ENCODE measurements at places on chromosomes 2 and 18. TPM values are rescaled to one million over a fixed set of nuclear protein-coding genes. Genes with fewer than 3 reads are reported as not detected.

DNA sequence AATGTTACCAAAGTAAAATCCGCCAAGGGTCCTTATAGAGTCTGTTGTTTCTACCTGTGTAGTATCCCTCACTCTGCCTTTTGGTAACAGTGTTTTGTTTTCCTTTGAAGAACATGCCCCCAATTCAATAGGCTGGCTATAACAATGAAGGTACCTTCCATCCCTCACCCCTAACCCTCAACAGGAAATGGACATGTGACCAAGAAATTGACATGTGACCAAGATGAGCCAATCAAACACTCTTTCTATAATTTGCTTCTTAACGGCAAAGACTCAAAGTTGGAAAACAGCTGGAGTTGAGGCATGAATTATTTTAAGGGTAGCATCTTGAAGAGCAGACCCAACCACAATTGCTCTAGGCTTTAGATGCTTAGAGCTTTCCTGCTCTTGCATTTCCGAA lies 5.4 kb upstream of the MREG start:
- DNase-seq, result no peak

GRCh38 chr2:122949523-122949922 lies 1075.6 kb upstream of the CNTNAP5 start:
- no peak for DNase-seq

GRCh38 chr2:101076581-101076980 lies 74.5 kb downstream of the RPL31 start:
- DNase-seq, result no peak

Gene IL36B
- not detected for total RNA-seq

Gene SCN3A
- 0.53 TPM for total RNA-seq

Gene NCKAP5
- total RNA-seq, result 0.03 TPM

DNA sequence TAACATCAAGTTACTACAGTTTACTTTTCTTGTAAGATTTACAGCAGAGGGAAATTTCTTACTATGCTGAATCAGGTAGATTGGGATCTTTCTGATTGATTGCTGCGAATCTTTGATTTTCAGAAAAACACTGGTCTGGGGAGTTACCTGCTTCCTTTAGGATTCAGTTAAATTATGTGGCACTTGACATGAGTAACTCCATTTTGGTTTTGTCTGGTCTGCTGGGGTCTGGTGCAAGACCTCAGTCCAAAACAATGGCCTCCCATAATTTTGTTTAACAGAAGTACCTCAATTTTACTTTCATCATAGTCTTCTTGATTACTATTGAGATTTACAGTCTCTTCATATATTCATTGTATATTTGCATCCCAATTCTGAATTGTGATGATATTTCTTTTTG lies 775.5 kb downstream of the TRIB2 start:
- DNase-seq, result no peak

DNA sequence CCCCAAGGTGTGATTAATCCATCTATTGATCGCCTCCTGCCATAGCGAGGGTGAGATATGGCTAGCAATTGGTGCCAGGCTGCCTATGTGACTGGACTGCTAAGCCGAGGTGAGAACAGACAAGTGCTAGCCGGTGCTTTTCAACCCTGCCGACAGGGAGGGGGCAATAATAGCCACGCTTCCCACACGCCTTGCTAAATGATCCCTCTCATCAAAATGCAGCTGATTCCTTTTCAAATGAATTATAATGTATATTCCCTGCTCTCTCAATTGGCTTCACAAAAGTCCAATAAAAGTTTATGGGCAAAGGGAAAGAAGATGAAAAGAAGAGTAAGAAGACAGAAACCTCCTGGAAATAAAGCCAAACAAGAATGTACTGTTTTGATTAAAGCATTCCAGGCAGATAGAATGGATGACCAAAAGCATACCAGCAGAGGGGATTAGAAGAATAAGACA lies 235.6 kb downstream of the ICOS start:
- DNase-seq, result no peak

DNA sequence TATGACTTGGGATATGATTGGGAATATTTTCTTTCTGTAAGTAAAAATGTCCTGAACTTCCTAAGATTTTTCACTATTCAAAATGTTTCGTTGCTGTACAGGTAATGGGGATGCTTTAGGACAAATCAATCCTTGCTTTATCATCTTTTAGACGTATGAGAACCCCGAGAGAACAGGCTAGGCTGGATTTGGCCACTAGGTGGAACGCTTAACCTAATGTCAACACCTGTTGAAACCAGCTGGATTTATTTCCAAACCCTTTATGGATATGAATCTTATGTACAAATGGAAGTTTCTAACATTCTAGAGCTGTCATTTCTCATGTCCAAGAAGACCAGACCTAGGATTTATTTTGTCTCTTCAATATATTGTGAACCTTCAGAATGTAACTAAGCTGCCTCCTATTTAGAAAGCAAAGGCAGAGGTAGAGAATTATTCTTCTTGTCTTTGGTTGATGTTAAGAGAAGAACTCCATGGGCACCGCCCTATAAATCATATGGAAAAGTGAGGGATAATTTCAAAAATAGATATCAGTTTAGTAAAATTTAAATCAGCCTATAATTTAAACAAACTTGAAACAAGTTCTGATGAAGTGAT lies 96.7 kb downstream of the PMAIP1 start:
- no peak for DNase-seq

GRCh38 chr2:191580581-191580980 lies 97.4 kb upstream of the NABP1 start:
- DNase-seq, result no peak

DNA sequence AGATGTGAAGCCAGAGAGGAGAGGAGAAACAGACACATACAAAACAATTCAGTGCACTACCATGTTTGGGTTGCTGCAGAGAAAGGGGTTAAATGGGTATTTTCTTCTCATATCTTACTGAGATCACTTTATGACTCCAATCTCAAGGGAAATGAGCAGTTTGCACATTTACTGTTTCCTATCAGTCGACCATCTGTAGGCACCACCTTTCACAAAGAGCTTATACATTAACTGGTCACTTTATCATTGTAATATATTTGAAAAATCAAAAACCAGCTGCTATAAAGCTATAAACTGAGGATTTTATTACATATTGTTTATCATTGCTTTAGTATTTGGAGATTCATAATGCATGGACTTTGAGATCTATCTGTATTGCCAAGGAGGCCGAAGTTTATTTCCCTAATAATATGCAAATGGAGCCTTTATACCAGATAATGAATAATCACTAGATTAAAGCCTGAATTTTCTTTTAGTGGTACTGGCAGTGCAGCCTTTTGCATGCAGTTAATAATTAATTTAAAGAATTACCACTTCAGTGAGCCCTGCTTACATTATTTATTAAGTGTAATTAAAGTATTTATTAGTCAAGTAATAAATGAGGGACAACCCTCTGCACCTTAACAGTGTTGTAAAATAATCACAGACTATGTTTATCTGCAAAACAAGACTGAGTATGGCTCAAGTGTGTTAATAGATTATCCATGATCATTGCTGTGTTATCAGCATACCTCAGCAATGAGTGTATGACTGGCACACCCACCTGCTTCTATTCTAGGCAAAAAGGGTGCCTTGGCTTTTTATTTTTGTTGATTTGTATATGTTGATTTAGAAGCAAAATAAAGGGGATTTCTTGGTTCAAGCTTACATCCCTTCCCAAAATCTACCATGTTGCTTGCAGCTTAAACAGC lies 167.7 kb upstream of the SLC14A2 start:
- no peak for DNase-seq

- no peak for DNase-seq
Measured at GRCh38 chr2:63118821-63119220, 68.2 kb downstream of the OTX1 start.

GRCh38 chr18:64094210-64094609 lies 54.7 kb downstream of the LINC00305 start:
- DNase-seq, result no peak

Gene ACVR1C
- 2.1 TPM for total RNA-seq

Gene PAIP2B
- total RNA-seq, result 14.6 TPM

DNA sequence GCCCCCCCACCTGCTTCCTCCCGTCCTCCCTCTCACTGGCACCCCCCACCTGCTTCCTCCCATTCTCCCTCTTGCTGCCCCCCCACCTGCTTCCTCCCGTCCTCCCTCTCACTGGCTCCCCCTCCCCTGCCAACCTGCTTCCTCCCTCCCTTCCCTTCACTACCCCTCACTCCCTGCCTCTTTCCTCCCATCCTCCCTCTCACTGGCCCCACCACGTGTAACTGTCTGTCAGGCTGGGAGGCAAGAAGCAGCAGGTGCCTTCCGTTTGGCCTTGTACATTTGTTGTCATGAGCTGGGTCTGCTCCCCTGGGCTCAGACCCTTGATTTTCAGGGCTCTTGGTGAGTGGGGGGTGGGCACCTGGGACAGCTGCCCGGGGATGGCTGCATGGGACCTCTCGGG lies 19.1 kb downstream of the RTP5 start:
- no peak for DNase-seq

- no peak for DNase-seq
Measured at GRCh38 chr2:236657801-236658200, 88.2 kb downstream of the ACKR3 start.

Gene STAT4
- total RNA-seq, result 0.73 TPM

Gene FBXO11
- total RNA-seq, result 31.8 TPM

Gene SIGLEC15
- total RNA-seq, result not detected

Gene RBM43
- total RNA-seq, result 0.89 TPM

GRCh38 chr2:9178110-9178903 lies 28.3 kb upstream of the ASAP2 start:
- no peak for DNase-seq

GRCh38 chr18:67305466-67305865 lies 211.1 kb downstream of the DSEL start:
- DNase-seq, result no peak

- DNase-seq, result no peak
Measured at GRCh38 chr18:26757263-26758019, 108.1 kb downstream of the AQP4 start.

Gene ZNF516
- total RNA-seq, result 11.4 TPM

Gene GPC1
- total RNA-seq, result 183 TPM

- no peak for DNase-seq
Measured at GRCh38 chr18:12309683-12310198, 1.7 kb downstream of the TUBB6 start.

GRCh38 chr2:234960175-234961088 lies 8.6 kb downstream of the SH3BP4 start:
- no peak for DNase-seq

DNA sequence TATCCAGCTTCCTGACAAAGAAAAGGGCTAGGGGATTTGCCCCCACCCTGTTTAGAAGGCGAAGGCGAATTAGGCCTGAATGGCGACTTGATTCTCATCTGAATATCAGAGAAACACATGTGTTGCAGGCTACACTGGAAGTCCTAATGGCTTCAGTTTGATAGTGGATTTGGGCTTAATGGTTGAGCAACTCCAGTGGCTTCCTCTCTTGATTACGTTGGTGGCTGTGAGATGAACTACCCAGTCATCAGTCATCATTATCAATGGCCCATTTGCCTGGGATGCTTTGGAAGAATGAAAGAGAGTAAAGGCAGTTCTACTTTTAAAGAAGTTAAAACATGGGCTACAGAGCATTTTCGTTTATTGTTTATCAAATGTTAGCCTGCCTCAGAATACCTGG lies 60.9 kb upstream of the IL1R1 start:
- DNase-seq, result no peak

Gene L3MBTL4
- 3.8 TPM for total RNA-seq

Gene INHBB
- total RNA-seq, result 23.8 TPM

Gene MYO5B
- total RNA-seq, result 0.60 TPM

- DNase-seq, result no peak
Measured at GRCh38 chr2:120624061-120624737, 111.5 kb upstream of the GLI2 start.

DNA sequence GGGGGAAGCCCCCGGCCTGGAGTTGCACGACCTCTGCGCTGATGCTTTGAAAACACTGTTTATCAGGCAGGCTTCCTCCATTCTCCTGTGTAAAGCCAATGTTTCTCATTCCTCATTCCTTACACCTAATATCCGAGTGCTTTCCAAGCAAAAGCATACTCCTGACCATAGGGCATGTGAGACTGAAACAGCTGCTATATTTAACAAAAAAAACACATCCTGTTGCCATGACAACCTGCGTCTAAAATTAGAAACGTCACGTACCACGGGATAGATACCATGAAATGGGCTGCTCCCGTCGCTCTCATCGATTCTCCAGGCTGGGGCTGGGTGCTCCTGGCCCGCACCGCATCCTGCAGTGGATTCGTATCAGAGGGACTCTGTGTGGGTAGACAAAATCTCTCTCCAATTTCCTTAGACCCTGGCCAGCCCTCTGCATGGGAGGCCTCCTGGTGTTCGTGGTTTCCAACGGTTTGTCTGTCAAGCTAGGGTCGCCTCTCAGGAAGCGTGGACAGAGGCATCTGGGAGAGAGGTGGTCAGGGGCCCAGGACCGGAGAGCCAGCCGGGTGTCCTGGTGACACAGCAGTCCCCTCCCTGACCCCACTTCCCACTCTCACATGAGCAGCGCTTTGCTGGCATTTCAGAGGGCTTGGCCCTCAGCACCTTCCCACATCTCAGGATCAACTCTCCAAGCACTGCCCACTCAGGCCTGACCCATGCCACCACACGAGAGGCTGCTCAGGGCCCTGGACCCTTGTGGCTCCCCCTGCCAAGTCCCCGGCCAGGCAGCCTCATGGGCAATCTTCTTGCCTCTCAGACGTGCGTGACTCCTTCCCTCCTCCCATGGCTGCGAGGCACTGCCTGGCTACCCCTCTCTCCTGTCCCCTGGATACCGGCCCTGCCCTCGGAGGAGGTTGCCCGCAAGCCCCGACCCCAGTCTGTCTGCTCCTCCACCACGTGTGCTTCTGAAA lies 268.1 kb downstream of the NDUFA10 start:
- DNase-seq, result no peak

DNA sequence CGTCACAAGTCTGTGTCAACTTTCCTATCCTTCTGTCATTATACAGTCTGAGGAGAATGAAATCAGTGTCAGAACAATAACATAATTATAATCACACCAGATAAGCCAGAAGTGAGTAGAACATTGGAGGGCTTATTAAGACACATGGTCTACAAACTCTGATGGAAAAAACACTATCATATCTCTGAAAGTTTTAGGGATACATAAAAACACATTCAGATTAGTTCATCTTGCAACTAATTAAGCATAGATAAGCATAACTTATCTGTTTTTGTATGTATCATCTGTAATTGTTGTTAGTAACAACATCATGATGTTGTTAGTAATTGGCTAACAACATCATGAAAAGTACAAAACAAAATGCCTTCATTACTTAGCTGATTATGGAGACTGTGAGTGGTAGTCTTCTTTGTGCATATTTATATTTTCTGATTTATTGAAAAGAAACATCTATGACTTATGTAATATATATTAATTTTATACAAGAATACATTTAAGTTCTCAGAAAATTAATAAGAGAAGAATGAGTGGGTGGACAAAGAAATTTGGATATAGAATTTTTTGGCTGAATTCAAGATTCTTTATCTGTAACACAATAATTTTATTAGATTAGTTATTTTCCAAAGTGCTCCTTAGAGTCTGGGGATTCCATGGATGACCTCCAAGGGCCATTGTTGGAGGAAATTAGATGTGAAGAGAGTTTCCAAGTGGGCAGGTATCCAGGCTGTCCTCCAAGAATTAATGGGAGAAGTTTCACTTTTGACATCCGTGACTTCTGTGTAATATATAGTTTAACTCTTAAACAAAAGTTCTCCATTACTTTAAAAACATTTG lies 16.9 kb upstream of the CCDC102B start:
- DNase-seq, result no peak

- DNase-seq, result no peak
Measured at GRCh38 chr2:238032755-238033337, 28.0 kb upstream of the SCLY start.

GRCh38 chr2:135786823-135787222 lies 45.2 kb downstream of the UBXN4 start:
- no peak for DNase-seq

All from gastrocnemius medialis (tissue), 4 donors.